ENCODE measurements at places on chromosomes 12 and 14. TPM values are rescaled to one million over a fixed set of nuclear protein-coding genes. Genes with fewer than 3 reads are reported as not detected.

VRK1 gene
- 80.7 TPM for total RNA-seq

LYZ gene
- total RNA-seq: 7.4 TPM

SERPINA12 gene
- total RNA-seq: not detected

IRAK3 gene
- total RNA-seq: 4.4 TPM

MUCL1 gene
- total RNA-seq: not detected

GALNT9 gene
- total RNA-seq: 28.6 TPM

ZDHHC22 gene
- 31.1 TPM for total RNA-seq

PHLDA1 gene
- total RNA-seq: 29.1 TPM

OTUB2 gene
- total RNA-seq: 11.3 TPM

All from diencephalon (tissue), 1 donor.